ENCODE measurements at places on chromosomes 2 and 18.

DNA sequence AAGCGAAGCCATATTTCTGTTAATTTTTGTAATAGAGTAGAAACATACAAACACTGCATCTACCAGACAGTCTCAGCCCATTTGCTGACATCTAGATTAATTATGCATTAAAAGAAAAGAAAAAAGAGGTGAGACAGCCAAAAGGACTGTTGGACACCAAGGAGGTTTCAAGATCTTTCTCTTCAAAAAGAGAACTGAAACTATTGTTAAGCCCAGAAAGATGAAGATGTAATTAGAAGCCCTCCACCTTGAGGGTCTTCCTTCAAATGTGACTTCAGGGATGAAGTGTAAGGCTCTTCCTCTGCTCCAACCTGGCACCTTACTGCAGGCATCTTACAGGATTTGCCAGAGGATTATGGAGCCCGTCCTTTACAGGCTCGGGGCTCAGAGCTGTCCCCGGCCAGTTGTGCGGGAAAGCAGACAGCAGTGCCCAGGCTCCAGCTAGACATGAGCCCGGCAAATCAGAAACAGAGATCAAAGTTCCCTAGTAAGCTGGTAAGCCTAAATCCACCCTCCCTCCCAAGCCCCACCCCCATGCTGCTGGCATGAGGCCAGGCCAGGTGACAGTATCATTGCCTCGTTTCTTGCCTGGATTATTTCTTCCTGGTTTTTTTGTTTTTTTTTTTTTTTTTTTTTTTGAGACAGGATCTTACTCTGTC is 38.9 kb downstream of the ADI1 start:
- no peak for DNase-seq

DNA sequence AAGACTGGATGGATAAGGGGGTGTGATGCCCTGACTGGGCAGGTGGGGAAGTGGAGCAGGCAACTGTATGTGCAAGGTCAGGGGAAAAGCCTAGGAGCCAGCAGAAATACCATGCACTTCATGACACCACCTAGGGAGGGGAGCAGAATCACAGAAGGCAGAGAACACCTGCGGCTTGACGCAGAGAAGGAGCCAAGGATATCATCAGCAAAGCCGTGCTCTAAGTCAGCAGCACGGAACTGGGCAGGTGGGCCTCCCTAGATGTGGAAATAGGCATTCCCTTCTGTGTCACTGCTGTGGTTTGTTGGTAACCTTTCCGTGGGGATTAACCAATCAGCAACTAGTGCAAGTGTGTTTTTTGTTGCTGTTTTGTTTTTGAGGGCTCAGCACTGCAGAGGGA is 41.3 kb downstream of the HDLBP start:
- DNase-seq = no peak

DNA sequence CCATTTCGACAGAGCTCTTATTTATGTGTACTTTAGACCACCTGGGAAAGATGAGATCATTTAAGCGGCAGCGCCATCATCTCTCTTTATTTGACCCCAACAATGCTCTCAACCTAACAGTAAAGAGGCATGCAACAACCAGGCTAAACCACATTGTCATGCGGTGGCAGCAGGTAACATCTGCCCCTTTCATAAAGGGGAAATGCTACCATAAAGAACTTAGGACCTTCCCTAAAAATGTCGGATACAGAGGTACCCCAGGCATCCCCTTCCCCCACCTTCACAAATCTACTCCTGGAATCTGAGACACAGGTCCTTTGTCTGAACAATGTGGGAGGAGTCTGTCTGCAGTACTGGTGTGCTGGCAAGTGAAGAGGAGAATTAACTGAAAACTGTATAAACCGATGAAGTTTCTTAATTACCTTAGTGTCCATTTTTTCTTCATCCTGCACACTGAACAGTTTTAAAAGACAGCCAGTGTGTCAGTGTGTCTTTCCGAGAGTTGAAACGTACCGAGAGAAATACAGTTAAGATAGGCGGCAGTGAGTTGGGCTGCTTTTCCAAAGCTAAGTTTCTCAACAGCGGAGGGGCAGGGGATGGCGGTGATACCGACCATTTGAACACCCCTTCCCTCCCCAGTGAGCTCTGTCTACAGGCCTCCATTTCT is 1.9 kb downstream of the MEX3C start:
- DNase-seq = no peak

DNA sequence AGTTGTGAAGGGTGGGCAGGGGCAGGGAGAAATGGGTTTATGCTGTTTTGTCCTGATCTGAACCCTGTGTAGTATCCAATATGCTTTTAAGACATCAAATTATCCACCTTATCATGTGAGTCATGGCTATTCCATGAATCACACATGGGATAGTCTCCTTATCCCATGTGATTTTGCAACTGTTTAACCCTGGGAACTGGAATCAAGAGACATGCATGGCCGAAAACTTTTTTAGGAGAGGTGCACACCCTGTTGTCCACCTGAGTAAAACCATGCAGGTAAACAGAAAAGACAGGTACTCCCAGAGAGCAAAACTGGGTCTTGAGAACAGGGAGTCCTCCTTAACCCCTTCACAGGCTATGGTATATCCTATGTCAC is 490.6 kb upstream of the HS6ST1 start:
- no peak for DNase-seq

GRCh38 chr2:134362740-134363139 is 108.9 kb downstream of the MGAT5 start:
- DNase-seq = no peak
